KG1 (cell line): ENCODE measurements at places on chromosomes 12 and 14.

GRCh38 chr12:54419088-54419887 is at the start of gene ITGA5:
TSS of gene ITGA5 (minus strand) at chr12:54419266. CDS start at chr12:54419198, 68 bp downstream.
- no peak for DNase-seq

GRCh38 chr12:104132351-104132956 is 5.6 kb downstream of the NFYB start:
- no peak for DNase-seq

GRCh38 chr12:24198936-24199671 is 249.6 kb upstream of the SOX5 start:
- no peak for DNase-seq

- no peak for DNase-seq
Observed at GRCh38 chr12:92571844-92572543, 130.8 kb upstream of the PLEKHG7 start.

DNA sequence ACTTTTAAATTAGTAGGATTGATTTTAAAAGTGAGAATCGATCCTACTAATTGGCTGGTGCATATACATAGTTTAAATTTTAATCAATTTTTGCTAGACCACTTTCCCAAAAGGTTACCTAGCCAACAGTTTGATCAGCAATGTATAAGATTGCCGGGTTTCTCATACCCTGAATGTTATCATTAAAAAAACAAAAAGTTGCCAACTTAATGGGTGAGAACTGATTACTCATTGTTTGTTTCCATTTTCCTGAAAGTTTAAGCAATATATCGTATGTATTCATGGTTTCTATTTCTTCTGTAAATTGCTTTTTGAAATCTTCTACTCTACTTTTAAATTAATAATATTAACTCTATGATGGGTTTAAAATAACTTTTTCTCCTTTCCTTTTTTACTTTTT is 4.4 kb upstream of the MYBPC1 start:
- no peak for DNase-seq

DNA sequence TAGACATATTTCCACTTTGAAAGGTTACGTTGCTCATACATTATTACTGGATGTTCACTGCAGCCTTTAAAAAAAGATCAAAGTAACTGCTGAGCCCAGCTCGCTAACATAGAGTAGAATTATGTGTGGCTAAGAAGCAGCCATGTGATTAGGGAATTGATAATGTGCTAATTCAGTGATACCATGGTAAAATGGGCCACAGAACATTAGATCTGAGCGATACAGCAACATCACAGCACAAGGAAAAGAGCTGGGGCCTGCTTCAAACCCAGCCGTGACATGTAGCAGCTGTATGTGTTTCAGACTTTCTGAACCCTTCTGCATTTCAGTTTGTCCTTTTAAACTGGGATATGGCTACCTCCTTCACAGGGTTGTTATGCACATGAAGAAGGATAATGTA is 92.3 kb upstream of the LMNTD1 start:
- no peak for DNase-seq

GRCh38 chr12:94078138-94078723 is 70.1 kb upstream of the PLXNC1 start:
- peak; percentile 59 for DNase-seq

DNA sequence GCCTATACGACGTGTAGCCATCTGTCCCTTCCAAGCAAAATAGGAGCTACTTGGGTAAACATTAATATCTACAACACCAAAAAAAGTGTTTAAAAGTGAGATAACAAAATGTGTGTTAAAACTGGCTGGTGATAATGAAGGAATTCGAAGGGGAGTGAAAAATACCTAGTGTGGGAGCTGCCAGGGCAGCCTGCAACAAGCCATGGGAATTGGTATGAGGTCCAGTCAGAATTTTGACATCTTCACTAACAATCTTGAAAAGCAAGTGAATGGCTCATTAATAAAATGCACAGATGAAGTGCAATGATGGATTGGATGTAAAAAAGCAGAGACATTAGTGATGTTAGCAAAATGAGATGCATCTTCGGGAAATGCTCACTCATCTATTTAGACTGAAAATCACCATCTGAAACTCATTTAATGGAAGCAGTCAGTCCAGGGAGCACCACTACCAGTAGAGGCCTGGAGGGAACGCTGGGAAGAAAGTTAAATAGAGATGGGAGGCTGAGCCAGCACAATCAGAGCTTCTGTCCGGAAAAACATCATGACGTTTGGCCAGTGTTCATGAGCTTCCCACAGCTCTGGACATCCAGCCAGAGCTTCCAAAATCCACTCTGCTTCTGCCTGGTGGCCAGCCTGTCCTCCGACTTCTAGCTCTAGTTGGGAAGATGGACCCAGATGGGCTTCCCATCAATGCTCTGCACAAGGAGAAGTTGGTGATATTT is 405.0 kb upstream of the TMTC1 start:
- no peak for DNase-seq

DNA sequence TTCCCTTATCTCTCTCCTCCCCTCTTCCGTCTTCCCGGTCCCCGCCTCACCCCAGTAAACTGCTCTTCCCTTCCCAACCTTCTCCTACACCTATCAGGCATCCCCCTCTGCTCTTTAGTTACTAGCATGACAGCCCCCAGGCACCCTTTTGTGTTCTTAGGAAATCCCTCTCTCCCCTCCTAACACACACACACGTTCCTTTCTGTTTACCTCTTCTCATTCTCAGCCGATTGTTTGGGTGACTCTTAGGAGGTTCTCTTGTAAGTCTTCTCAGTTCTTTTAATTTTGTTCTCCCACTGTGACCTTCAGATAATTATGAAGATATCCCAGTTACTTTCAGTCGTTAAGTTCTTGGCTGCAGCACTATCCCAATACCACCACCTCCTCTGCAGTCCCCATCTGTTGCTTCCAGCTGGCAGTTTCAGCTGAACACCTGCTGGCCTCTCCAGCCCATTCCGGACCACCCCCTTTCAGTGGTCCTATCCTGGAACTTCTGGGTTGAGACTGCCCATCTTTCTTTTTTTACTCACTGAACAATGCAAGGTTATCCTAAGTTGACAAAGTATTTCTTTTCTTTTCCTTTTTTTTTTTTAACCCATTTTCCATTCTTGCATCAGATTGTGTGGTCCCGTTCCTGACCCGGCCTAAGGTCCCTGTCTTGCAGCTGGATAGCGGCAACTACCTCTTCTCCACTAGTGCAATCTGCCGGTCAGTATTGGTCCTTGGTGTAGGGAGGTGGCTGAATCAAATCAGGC is 711 bp downstream of the MARS1 start:
- no peak for DNase-seq

DNA sequence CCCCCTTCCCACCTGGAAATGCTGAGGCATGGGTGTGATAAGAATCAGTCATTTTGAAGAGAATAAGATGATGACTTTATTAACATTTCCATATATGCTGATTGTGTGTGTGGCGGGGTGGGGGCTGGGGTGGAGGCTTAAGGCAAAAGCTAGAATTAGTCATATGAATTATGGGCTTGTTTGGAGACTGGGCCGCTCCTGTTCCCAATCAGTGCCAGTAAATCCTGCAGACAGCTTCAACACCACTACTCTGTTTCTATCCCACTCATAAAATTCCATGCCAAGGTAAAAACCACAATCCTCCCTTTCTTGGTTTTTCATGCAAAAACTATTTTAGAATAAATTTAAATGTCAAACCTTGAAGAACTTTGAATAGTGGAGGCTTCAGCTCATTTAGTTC is 29.9 kb upstream of the SLC38A2 start:
- DNase-seq, result no peak

GRCh38 chr12:2634471-2634870 is 160.3 kb upstream of the FKBP4 start:
- DNase-seq, result no peak

DNA sequence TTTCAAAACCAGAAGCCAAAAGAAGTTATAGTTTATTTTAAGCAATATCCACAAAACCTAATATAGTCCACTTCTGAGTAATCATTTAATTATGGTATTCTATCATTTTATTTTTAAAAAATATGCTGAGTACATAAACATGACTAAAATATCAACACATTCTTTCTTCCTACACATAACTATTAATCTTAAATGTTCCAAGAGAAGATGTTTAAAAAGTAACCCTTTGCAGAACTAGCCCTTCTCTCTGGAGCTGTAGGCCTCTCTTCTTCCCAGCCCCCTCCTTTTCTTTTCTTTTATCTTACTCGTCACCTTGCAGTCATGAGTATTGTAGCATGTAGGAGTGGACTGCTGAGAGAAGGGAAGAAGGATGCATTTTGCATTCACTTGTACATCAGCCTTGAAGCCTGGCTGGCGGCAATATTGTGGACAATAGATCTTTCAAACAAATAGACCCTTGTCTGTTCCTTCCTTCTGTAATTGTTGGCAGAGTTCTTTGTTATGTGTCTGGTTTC is 941.9 kb downstream of the NRXN3 start:
- no peak for DNase-seq

DNA sequence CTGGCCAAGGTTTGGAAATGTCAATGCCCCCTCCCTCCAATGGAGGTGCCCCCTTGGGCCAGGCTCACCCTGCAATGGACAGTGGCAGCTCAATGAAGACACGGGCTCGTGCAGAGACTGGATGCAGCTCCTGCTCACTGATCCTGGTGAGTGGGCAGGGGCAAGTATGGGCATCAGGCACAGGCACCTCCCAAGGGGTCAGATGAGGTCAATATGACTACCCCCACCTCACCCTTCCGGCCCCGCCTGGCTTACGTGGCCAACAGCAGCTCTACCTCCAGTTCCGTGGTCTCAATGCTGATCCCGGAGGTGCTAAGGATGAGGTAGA is 13.6 kb downstream of the ITGA7 start:
- DNase-seq, result no peak

- no peak for DNase-seq
Observed at GRCh38 chr14:22646570-22647254, 2.6 kb upstream of the OR6J1 start.

- DNase-seq, result no peak
Observed at GRCh38 chr14:49896966-49897365, 4.1 kb downstream of the ARF6 start.

DNA sequence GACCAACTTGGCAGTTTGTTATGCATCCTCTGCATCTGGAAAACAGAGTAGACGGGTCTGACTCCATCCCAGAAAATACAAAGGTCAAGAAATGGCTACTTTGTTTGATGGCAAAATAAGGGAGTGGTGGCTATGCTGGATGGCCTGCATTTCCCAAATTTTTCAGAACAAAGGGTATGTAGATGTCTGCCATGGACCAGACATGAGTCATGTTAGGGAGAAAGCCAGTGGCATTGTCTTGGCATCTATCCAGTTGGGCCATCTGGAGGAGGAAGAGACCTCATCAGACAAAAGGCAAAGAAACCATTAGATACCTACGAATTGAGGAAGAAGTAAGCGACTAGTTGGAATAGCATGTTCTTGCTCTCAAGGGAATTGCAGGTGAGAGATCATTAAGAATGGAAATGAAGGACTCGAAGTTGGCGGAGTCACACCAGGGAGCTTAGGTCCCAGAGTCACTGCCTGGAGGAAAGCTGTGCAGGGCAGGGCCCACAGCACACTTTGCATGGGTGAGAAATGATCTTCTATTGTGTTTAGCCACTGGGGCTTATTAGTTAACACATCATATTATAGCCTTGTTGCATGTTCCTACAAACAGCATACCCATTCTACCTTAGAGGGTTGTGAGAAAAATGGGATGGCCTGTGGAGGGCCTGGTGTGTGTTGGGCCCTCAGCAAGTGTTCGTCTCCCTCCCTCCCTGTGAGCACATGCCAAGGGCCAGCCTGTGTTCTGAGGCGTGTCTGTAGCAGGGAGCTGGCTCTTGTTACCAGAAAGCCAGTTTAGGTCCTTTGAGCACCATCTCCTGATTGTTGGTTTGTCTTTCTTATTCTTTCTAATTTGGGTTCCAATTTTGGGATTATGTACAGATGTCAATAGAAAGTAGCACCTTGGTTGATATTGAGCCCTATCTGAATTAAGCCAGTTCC is 119.4 kb downstream of the KTN1 start:
- no peak for DNase-seq

DNA sequence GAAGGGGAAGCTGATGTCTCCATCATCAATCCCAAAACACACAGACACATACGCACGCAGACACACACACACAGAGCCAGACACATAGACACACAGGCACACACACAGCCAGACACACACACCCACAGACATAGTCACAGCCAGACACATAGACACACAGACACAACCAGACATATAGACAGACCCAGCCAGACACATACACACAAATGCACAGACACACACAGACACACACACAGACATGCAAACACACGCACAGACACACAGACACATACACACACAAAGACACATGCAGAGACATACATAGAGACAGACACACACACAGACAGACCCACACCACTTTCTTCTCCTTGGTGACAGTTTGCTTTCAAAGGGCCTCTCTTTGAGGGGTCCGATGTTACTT is 6.3 kb downstream of the CCDC197 start:
- no peak for DNase-seq

DNA sequence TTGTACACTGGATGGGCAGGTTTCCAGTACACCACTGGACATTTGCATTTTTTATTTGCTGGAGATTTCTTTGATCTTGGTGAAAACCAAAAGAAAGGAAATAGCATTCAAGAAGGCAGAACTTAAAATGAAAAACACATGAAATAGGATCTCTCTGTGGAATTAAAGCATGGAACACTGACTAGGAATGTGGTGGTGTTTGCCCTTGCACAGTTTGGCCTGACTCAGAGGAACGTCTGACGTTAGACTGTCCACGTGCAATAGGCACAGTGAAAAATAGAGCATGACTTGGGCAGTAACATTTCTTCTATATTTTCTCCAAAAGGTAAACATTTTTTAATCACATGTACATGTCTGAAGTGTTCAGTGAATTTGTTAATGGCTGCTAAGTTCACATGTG is 474.1 kb upstream of the PRICKLE1 start:
- no peak for DNase-seq

DNA sequence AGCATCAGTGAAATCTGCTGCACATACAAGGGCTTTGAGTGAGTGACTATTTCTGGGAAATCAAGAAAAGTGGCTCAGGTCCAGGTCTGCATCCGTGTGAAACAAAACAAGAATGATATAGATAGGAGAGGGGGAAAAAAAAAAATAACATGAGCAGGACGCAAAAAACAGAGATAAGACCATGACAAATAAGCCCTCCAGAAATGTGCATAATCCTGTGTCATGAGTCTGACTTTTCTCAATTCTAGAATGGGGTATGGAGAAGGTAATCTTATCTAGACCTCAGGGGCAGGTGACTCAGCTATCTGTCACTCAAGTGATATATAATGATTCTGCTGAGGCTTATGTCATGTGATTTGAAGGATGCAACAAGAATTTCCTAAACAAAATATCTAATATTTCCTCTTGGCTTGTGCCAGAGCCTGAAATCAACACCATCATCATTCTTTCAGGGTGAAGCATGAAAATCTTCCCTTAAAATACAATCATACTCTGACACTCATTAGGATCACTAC is 250.0 kb downstream of the PHLDA1 start:
- no peak for DNase-seq

GRCh38 chr14:105878125-105878524 is 351.7 kb downstream of the TMEM121 start:
- no peak for DNase-seq

DNA sequence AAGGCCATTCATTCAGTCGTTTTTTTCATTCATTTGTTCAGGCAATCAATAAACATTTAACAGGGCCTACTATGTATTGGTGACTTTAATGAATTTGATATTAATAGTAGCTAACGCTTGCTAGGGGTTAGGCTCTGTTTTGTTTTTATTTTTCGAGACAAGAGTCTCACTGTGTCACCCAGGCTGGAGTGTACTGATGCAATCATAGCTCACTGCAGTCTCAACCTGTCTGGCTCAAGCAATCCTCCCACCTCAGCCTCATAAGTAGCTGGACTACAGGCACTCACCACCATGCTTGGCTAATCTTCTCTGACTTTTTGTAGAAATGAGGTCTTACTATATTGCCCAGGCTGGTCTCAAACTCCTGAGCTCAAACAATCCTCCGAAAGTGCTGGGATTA is 25.6 kb upstream of the MED13L start:
- no peak for DNase-seq

GRCh38 chr12:93572712-93573551 is 457 bp downstream of the SOCS2 start:
- no peak for DNase-seq
